NCI-H1417 treated with DMSO at 0.1 percent for 48 hours (cell line): ENCODE measurements at places on chromosomes 12 and 14.

DNA sequence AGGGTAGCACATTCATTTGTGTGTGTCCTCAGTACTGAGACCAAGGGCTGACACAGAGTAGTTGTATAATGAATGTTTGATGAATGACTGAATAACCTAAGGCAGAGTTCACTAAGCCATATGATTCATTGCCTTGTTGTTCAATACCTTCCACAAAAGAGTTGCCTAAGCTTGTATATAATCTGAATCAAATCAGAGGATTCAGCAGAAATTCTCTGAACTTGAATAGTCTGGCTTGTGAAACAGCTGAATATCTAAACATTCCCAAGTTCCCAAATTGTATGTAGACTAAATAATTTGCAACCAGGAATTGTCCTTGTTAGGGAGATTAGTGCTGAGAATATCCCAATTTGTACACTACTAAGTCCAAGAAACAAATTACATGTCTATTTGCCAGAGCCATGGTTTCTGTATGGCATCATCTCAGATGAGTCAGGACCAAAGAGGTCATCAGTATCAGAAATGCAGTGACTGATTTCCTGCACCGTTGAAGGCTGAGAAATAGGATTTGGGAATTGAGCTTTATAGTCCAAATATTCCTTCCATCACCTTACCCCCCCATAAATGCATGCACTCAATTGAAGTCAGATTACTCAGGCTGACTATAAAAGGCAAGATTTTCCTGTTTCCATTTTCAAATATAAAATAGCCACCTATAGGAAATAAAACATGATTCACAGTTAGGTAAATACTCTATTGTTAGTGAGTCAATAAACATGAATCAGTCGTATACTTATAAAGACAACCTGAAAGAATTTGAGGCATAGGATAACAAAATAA, 168.7 kb downstream of the PHLDA1 start:
- no peak for DNase-seq

DNA sequence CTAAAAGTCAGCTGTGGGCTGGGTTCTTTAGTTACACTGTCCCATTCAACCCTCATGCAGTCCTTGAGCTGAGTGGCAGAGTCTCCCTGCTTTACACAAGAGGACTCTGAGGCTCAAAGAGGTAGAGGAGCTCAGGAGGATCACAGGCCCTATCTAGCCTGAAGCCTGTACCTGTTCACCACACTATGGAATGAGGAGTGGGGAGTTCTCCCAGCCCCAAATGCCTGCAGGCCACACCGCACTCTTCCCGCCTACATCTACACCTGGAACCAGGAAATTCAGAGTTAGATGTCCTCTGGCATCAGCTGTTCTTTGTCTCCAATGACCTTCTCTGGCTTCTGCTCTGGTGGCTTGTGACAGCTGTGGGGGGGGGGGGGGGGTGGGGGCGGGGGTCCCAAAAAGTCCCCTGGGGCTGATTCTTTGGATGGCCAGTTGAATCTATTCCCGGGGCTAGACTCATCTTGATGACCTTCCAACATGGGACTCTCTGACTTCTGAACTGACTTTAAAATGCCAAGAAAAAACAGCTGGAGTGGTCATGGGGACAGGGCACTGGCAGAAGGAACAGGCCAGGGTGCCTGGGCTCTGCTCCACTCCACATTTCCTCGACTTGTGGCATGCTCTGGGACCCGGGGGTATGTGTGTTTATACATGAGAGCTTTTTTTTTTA, 30.6 kb downstream of the RIN3 start:
- DNase-seq = no peak

- DNase-seq = no peak
These were observed 397.8 kb downstream of the FUT8 start for GRCh38 chr14:65810322-65810721.

GRCh38 chr12:65885716-65886115, 61.4 kb downstream of the HMGA2 start:
- DNase-seq = no peak

DNA sequence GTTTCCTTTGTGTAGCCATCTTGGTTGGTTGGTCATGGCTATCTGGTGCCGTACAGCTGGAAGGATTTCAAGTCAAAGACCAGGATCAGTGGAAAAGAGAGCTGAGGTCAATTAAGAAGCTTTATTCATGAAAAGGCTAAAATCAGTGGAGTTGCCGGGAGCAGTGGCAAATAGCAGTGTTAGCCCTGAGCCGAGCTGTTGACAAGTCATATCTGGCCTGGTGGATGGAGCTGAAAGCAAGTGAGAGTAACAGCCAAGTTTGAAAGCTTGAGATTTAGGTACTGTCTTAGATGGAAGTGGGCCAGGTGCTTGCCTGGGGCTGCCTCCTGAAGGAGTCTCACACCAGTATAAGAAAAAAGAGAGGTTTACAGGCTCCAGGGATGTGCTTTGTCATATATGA, 9.0 kb downstream of the BATF start:
- DNase-seq = no peak

DNA sequence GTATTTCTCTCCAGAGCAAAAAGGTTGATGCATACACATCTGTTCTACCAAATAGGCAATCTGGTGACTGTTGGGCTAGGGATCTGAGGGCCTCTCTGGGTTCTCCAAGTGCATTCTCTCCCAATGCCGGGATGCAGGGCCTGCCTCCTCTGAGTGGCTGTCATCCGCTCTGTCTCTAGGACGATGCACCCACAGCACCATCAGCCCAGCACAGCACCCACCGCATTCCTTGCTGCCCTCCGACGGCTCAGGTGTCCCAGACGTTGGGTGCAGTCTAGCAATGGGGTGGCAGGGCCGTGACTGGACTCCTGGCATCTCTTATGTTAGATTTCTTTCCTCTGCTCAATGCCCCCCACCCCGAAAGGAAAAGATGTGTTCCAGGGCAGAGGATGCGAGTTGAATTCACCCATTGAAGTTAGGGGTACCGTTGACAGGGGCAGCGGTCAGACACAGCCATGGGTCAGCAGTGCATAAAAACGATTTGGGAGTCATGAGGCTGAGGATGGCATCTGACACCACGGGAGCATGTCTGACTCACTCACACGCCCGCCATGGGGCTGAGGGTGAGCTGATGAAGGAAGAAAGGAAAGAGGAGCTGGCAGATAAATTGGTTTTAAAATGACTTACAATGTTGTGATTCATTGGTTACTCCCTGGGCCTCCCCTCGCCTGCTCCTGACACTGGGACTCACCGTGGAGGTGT, 93.2 kb upstream of the C14orf180 start:
- DNase-seq = no peak

- DNase-seq = no peak
These were observed 62.2 kb downstream of the RFX4 start for GRCh38 chr12:106645074-106645421.

- DNase-seq = no peak
These were observed 2.9 kb downstream of the FGFR1OP2 start for GRCh38 chr12:26941215-26941594.

DNA sequence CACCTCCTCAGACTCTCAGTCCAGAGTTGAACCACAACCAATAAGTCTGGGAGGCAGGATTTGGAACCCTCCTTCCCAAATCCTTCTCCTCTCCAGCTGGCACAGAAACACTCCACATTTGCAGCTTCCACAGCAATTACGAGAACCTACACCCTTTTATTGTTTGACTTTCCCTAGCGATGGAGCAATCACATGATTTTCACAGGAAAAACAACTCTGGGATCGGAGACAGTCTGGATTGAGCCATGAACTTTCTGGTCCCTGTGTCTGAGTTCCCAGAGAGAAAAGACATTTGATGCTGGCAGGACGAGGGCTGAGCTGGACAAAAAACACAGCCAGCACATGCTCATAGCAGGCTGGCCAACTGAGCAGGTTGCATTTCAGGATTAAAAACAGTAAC, 49.0 kb upstream of the STON2 start:
- DNase-seq = no peak

DNA sequence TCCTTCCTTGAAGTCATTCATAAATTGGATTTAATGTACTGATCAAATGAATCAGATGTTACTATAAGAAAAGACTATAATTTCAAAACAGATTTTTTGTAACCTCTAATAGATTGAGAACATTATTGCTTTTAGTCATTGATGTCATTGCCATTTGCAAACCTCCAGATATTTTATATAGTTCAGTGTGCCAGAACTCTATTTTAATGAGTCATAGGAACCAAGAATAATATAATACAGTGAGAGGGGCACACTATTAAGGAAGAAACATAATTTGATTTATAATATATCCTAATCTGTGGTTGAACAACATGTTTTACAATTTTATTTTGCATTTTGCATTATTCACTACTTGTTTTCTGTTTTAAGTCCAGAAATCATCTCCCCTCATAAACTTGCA, 78.0 kb downstream of the LRRC9 start:
- no peak for DNase-seq

- no peak for DNase-seq
These were observed 2.6 kb upstream of the SOCS2 start for GRCh38 chr12:93569656-93570551.

GRCh38 chr14:75025082-75025481, 22.4 kb downstream of the EIF2B2 start:
- DNase-seq = no peak
